ENCODE measurements at places on chromosomes 5 and 9.

- peak; percentile 65 for DNase-seq
Observed at GRCh38 chr5:139747583-139748504, 47.8 kb upstream of the PSD2 start.

- no peak for DNase-seq
Observed at GRCh38 chr5:119470851-119471451, 18.7 kb downstream of the HSD17B4 start.

- DNase-seq, result no peak
Observed at GRCh38 chr5:94903726-94904125, 285.3 kb downstream of the SLF1 start.

- DNase-seq, result no peak
Observed at GRCh38 chr5:141338538-141339306, at the start of gene PCDHGA2. Gene PCDHGA2, plus strand, starts transcription at chr5:141338760.

DNA sequence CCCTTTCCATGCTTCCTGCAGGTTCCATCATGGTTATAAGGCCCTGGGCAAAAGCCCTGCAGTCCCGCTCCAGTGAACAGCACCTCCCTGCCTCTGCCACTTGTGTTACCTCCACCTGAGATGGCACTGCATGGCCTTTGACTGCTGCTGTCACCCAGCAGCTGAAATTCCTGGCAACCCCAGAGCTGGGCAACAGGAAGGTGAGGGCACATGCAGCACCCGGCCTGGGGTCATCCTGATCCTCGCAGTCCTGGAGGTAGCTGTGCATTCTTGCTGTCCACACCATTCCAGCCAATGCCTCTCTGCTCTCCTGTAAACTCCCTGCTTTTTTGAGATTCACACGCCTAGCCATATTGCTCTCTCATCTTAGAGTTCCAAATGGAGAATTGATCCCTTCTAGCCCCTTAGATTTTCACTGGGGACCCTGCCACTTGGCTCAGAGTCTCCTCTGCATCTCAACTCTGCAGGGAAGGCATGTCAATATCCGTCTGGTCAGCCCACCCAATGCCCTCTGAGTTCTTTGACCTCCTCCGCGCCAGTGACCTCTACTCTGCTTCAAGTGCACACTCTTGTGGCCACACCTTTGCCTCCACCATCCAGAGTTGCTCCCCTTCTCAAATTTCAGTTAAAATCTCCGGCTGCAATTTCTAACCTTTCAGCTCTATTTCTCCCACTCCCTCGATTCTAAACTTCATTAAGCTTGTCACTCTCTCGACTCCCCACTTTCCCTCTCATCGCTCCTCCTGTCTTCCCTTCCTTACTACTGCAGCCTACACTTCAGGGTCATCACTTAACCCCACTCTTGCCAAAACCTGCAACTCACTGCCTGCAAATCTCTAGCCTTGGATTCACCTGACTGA, 93.4 kb downstream of the ANKH start:
- no peak for DNase-seq

DNA sequence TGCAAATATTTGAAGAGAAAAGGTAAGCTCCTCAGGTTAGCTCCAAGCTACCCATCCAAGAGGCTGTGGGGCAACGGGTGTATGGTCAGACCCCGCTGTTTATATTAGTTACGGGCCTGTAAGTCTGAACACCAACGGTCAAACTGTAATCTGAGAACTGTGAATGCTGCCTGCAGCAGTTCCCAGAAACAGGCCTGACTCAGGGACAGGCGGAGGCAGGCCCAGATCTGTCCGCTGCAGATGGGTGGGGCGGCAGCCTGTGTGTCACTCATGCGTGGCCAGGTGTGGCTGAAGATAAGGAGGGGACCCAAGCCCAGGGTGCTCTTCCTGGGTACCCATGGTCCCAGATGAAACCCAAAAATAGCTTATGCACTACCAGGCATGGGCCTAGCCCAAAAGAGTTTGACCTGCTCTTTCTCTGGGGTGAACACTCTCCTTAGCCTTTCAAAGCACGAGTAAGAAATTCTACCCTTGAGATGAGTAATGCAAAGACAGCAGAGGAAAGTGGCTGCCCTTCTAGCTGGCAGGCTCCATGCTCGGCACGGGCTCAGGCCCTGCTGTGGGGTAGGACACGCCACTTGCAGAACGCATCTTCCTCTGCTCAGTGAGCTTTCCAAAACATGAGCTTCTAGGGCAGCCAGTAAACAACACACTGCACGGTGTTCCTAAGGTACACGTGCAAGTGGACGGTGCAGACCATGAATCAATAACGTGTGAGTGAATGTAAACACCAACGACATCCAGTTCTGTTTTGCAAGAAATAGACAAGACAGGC, 9.1 kb downstream of the UBAC1 start:
- peak; percentile 5 for DNase-seq

GRCh38 chr5:171484460-171484899, 65.0 kb downstream of the FGF18 start:
- DNase-seq, result peak; percentile 2

DNA sequence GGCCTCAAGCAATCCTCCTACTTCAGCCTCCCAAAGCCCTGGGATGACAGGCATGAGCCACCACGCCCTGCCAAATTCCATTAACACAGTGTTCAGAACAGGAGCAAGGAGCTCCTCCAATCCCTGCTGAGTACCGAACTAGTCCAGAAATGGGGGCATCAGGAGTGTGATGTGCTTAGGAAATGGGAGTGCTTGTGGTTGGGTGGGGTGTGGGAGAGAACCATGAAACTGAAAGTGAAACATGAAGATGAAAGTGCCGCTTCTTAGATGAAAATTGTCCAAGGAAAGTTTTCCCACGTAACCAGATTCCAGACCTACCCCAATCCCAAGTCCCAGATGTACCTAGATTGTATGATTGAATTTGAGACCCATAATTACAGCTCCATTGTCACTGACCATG, 16.7 kb upstream of the ZNF131 start:
- no peak for DNase-seq

DNA sequence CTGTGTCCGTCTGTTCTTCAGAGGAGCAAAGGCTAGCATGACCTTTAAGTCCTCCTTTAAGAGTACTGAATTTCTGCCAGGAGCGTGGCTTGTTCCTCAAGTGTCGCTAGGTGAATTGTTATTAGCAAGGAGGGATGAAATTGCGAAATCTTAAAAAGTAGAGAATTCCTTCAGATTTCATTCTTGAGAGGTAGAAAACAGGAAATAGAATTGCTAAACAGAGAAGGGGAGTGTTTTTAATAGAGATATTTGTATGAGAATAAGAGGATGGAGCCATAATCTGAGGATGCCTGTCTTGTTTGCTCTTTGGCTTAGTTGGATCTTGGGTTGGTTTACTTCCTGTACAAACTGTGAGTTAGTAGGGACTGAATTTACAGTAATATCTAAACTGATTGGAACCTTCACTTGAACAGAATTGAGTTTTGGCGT, 39.2 kb downstream of the EXOSC2 start:
- DNase-seq, result no peak

DNA sequence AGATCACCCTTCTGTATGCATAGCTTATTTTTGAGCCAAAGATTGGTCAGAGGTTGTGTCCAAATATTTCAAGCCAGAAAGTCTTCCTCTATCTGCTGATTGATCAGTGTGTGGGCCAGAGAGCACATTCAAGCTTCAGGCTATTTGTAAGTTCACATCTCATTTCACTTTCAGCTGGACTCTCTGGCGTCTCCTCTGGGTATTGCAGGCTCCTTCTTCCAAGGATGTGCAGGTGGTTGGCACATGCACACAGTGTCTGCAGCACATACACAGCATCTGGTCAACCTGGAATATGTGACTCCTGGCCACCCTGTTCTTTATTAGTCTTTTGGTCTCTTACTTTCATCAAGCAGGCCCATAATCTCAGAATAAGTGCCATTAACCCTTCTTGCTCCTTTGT, 516.1 kb downstream of the ANXA1 start:
- DNase-seq, result no peak
